Tibial nerve (tissue), 4 donors: ENCODE measurements at places on chromosomes 2 and 18.

DNA sequence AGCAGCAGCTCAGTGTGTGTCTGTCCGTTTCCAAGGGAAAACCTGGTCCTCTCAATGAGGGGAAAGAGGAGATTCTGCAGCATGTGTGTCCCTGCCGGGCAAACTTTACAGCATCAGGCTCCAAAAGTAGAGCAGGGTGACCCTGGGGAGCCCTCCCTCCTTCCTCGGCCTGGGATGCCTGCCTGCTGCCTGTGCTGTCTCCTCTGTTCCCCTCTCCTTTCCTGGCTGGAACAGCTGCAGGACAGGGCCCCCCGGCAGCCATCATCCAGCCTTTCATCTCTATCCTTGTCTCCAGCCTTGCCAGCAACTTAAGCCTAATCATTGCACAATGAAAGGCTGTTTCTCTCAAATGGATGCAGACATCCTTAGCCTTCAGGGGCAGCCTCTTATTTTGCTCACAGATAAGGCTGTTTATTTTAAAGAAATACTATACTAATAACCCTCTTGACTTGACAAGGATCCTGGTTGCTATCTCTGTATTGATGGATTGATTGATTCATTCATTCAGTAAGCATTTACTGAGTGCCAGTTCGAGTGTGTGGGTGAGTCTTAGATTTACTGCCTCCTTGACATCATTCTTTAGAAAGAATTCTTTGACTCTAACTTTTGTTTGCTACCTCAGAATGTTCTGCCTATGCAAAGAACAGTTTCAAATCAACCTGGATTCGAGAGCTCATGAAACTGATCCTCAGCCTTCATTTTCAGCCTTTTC, 40.6 kb upstream of the EDAR start:
- no peak for DNase-seq

GRCh38 chr2:241011296-241011600, 12.8 kb downstream of the SNED1 start:
- peak; percentile 3 for DNase-seq

GRCh38 chr2:65622951-65623535, 190.6 kb upstream of the SPRED2 start:
- DNase-seq: no peak

GRCh38 chr2:12675801-12676200, 40.9 kb upstream of the TRIB2 start:
- no peak for DNase-seq

- no peak for DNase-seq
Measured at GRCh38 chr2:38733300-38733971, 17.7 kb downstream of the SRSF7 start.

DNA sequence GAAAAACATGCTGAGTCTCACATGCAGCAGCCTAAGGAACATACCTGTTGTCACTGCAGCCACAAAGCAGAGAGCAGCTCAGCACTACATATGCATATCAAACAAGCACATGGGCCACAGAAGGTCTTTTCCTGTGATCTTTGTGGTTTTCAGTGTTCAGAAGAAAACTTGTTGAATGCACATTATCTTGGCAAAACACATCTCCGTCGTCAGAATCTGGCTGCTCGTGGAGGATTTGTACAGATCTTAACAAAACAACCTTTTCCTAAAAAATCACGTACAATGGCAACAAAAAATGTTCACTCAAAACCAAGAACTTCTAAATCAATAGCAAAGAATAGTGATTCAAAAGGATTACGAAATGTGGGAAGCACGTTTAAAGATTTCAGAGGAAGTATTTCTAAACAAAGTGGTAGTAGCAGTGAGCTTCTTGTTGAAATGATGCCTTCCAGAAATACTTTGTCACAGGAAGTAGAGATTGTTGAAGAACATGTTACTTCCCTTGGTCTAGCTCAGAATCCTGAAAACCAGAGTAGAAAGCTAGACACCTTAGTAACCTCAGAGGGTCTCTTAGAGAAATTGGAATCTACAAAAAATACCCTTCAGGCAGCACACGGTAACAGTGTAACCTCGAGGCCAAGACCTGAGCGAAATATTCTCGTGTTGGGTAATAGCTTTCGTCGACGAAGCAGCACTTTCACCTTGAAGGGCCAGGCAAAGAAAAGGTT, 34.1 kb downstream of the ZNF407 start:
- no peak for DNase-seq

GRCh38 chr18:73945130-73945792, 202.4 kb downstream of the FBXO15 start:
- DNase-seq: no peak

DNA sequence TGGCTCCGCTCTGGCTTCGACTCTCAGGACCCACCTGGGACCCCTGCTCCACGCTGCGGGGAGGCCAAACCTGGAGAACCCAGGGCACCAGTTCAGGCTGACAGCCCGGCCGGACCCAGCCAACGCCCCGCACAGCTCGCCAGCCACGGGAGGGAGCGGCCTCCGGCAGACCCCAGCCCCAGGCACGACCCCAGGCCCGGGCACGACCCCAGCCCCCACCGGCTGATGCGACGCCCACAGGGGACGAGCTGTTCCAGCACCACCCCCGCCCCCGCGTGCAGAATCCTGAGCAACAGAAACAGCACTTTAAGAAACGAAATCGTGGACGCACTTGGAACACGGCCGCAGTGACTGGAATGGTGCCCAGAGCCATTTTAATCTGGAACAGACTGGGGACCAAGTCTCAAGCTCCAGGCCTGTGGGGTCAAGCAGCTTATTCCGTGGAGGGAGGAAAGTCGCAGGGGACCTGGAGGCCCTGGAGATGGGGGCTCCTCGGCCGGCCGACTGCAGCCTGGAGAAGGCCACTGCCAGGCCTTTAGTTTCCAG, 74.2 kb downstream of the MBP start:
- DNase-seq: peak; percentile 56
